GM12878 (cell line): ENCODE measurements at places on chromosomes 12 and 14. TPM values are rescaled to one million over a fixed set of nuclear protein-coding genes. Genes with fewer than 3 reads are reported as not detected.

DNA sequence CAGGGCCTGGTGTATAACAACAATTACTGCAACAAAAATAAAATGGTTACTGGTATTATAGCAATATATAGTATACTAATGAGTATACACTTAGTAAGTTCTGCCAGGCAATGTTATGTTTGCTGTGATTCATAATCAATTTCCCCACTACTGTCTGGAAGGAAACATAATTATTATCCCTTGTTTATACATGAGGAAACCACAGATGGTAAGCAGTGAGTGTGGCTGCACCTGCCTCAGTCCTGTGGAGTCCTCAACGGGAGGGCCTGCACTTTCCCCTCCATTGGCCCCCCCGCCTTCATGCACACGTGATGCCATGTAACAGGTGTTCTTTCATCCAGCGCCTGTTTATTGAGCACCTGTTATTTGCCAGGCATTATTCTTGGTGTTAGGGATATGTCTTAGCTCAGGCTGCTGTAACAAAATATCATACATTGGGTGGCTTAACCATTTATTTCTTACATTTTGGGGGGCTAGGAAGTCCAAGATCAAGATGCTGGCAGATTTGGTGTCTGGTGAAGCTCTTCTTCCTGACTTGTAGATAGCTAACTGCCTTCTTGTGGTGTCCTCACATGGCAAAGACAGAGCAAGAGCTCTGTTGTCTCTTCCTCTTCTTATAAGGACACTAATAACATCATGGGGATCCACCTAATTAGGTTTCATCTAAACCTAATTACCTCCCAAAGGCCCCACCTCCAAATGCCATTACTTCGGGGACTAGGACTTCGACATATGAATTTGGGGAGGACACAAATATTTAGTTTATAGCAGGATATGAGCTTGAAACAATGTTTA, 59.5 kb upstream of the CHGA start:
- DNase-seq = no peak

DNA sequence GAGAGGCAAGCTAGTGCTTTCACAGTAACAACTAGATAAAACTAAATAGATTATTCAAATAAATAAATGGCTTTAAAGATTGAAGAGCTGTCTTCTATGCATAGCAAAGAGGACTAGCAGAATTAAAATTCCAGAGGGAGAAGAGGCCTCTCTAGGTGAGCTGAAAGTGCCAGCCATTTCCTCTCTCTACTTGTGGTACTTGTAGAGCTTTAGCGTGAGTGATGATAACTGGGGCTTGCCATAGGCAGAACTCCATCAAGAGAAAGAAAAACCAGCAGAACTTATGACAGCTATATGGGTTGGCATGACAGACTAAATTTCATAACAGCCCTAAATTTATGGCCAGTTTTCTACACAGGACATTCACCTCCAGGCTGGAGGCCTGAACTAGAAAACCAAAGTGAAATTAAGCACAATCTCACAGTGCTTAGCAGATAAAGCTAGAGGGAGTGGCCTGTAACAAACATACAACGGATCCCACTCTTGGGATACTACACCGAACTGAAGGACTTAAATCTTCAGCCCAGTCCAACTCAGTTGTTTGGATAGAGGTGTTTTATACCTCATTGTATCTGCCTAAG, 11.0 kb downstream of the SPTLC2 start:
- no peak for DNase-seq

DNA sequence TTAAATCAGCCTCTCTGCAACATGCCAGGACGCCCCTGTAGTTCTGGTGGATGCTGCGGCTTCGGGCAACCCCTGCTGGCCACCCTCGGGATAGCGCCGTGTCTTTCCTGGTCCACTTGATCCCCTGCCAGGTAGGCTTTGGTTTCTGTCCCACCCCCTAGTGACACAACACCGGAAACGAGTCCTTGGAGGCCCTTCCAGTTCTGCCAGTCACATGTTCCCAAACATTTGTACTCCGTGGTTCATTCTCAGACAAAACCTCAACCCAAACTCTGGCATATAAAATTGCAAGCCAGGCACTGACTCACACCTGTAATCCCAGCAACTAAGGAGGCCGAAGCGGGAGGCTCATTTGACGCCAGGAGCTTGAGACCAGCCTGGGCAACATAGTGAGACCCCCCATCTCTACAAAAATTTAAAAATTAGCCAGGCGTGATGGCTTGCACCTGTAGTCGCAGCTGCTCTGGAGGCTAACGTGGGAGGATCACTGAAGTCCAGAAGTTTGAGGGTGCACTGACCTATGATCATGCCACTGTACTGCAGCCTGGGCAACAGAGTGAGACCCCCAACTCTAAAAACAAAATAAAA, 37.0 kb downstream of the RASAL1 start:
- no peak for DNase-seq

- no peak for DNase-seq
Measured at GRCh38 chr14:105168979-105169507, 467 bp upstream of the JAG2 start.

DBX2 gene
- not detected in 2 replicates for total RNA-seq

SERPINA5 gene
- 0.56 and 0.90 TPM in 2 replicates for total RNA-seq

- DNase-seq = no peak
Measured at GRCh38 chr14:103317251-103317650, 16.8 kb upstream of the EIF5 start.

- DNase-seq = no peak
Measured at GRCh38 chr12:114676142-114676741, 7.7 kb downstream of the TBX3 start.

MANSC4 gene
- 0.21 TPM in 1 of 2 replicates, not detected in the other for total RNA-seq
